Small intestine (tissue), 16 donors: ENCODE measurements at places on chromosomes 4 and X.

GRCh38 chr4:2285613-2286381 lies 23.9 kb upstream of the MXD4 start:
- no peak for DNase-seq

DNA sequence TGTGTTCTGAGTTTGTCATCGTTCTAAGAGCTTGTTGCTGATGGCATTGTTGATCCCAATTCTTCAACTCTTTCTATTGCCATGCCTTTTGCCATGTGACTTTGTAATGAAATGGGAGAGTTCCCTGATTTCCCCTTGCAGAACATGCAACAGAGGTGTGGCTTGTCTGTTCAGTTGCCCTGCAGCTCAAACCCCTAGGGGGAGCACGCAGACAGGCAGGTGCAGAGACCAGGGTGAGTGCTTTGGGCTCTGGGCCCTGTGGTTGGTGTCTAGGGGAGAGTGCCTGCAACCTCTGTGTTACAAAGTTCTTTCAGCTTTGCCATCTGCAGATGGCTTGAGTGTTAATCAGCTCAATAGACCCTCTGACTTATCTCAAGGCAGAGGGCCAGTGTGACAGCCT lies 332.7 kb downstream of the MID1IP1 start:
- DNase-seq, result no peak

GRCh38 chr4:18422685-18423084 lies 401.1 kb upstream of the LCORL start:
- DNase-seq, result no peak

DNA sequence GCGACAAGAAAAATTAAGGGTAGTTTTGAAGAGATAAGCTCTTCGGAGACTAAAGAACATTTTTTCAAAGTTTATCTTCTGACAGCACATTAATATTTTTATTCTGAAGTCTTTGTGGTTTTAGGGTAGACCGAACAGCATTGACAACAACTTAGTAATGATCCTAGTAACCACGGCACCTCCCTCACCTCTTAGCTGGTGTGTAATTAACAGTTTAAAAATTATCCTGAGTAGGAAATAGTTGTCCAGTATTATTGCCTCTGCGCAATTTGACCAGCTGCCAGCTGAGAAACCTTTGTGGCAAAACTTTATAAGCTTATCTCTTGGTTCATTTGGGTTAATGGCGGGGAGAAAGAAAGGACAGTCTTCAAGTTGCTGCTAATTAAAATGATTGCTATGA lies 213.6 kb downstream of the CBLL2 start:
- DNase-seq, result no peak

DNA sequence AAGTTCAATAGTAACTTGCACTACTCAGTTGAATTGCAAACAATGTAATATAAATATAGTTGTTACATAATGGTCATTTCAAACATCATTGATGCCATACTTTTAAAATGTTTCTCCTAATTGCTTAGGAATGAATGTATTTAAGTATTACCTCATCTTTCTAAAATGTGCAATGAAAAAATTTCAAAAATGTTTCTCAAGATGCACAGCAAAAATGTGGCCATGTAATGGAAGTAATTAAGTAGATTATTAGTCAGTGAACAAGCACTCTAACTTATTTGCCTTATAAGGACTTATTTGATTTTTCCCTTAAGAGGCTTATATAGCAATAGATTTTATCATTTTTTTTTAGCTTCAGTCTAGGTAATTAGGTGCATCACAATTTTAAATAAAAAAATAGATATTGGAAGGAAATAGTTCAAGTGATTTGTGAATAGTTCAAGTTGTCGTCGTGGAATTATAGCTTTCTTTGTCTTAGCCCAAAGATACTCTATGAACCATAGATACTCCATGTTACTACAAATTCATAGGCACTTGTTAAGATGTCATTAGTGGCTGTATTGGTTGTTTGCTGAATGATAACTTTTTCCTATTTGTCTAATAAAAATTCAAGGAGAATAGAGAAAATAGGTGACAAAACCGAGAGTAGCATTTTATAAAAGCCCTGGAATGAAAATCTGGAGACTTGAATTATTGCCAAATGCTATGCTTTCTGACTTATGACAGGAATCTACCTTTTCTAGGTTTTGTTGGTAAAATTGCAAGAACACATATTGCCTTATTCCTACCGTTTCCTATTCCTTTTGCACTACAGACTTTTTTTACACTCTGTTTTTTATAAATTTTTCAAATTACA lies 118.5 kb downstream of the TLL1 start:
- no peak for DNase-seq

DNA sequence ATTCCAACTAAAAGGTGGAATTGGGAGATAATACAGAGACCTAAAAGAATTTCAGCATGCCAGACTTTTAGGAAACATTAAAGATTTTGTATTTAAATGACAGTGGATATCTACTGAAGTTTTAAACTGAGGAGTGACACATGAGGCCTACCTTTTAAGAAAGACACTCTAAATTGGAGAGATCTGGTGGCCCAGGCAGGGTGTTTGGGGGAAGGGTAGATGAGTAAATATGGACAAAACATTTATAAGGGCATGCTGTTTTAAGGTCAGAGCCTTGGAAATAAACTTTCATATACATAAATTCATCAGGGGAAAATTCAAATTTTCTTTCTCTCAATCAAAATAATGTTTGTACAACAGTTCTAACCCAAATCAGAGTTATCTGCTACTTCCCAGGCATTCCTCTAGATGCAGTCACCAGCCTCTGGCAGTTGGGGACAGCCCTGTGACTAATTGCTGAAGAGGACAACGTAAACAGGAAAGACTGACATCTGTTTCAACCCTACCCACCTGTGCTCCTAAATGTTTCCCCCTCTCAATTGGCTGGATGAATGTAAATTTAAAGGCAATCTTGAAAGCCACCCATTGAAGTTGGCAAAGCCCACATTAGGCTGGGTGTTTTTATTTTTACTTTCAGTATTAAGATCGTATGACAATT lies 1646.9 kb upstream of the ADGRL3 start:
- DNase-seq, result peak; percentile 7
